ENCODE measurements at places on chromosomes 2 and 18.

DNA sequence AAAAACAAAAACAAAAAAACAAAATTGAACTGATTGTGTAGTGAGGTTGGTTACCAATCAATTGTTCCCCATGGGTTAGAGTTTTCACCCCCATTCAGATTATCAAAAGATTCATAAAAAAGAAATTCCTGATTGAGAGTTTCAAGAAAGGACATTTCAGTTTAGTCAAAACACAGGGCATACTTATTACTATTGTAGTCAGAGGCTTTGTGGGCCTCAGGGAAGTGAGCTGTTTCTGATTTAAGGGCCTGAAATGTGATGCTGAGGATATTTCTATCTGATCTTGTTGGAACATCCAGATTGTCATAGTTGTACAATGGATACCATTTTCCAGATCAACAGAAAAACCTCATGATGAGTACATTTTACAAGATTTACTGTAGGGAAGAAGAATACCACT is 368.1 kb upstream of the NETO1 start:
- peaks cover 7% of the 10 kb centered on the region for H3K4me1 ChIP-seq
- no peak overlapping the region for H3K4me3 ChIP-seq
- no peak overlapping the region for H3K27ac ChIP-seq
- H3K36me3 ChIP-seq = no peaks in the 10 kb centered on the region

- DNase-seq = no peak
- H3K4me3 ChIP-seq = no peak overlapping the region
- H3K36me3 ChIP-seq = peaks cover 29% of the 10 kb centered on the region
- H3K27me3 ChIP-seq = no peaks in the 10 kb centered on the region
- H3K27ac ChIP-seq = peak overlapping the region; percentile 98
- H3K4me1 ChIP-seq = peaks cover 69% of the 10 kb centered on the region
Measured at GRCh38 chr2:197164141-197164754, 146.3 kb downstream of the ANKRD44 start.

GRCh38 chr2:179802051-179802882 is 59.1 kb downstream of the ZNF385B start:
- no peaks in the 10 kb centered on the region for H3K4me1 ChIP-seq
- no peak overlapping the region for H3K4me3 ChIP-seq
- no peak overlapping the region for H3K27ac ChIP-seq
- no peaks in the 10 kb centered on the region for H3K36me3 ChIP-seq
- no peak for DNase-seq
- H3K27me3 ChIP-seq = peaks cover 15% of the 10 kb centered on the region

GRCh38 chr18:11953113-11953512 is 28.2 kb upstream of the IMPA2 start:
- no peak overlapping the region for H3K27ac ChIP-seq
- peaks cover 7% of the 10 kb centered on the region for H3K27me3 ChIP-seq
- H3K36me3 ChIP-seq = peaks cover 10% of the 10 kb centered on the region
- H3K4me3 ChIP-seq = no peak overlapping the region

DNA sequence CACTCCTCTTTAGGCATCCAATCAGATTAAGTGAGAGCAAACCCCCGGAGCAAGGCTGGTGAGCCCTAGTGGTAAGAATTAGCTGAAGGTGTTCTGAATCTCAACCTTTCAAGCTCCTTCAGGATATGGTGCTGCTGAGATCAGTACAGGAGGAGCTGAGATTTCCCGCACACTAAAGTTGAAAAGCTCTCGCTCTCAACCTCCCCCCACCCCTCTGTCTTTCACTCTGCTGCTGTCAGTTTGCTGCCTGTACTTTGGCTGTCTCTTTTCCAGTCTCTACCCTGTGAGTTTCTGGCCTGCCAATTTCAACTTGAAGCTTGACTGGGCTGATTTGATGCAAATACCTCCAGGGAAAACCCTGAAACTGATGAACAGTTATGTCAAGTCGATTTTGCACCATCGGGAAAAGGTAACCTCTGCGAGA is 15.7 kb downstream of the ZEB2 start:
- H3K27ac ChIP-seq = no peak overlapping the region
- peaks cover 5% of the 10 kb centered on the region for H3K36me3 ChIP-seq
- peaks cover 46% of the 10 kb centered on the region for H3K4me1 ChIP-seq
- DNase-seq = no peak

DNA sequence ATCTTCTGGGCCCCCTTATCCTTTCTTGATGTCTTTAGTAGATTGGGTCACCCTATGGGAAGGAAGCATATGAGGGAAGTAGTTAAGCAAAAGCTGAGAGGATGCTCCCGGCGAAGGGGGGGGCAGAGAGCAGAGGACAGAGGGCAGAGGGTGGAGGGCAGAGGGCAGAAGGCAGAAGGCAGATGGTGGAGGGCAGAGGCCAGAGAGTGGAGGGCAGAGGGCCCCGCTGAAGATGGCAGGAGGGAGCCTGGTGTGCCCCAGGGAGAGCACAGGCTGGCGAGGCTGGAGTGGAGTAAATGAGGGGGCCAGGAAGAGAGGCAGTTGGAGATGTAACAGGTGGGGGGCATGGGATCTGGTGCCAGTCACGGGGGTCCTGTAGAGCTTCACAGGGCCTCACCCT is 7.0 kb downstream of the MLPH start:
- no peak overlapping the region for H3K4me3 ChIP-seq
- H3K4me1 ChIP-seq = no peaks in the 10 kb centered on the region
- DNase-seq = no peak
- H3K27me3 ChIP-seq = peaks cover 66% of the 10 kb centered on the region
- H3K36me3 ChIP-seq = peaks cover 5% of the 10 kb centered on the region
- H3K27ac ChIP-seq = no peak overlapping the region

- no peaks in the 10 kb centered on the region for H3K27me3 ChIP-seq
- H3K27ac ChIP-seq = no peak overlapping the region
- H3K4me1 ChIP-seq = no peaks in the 10 kb centered on the region
- no peaks in the 10 kb centered on the region for H3K36me3 ChIP-seq
- no peak overlapping the region for H3K4me3 ChIP-seq
Measured at GRCh38 chr2:241195506-241196130, 7.1 kb downstream of the ANO7 start.

DNA sequence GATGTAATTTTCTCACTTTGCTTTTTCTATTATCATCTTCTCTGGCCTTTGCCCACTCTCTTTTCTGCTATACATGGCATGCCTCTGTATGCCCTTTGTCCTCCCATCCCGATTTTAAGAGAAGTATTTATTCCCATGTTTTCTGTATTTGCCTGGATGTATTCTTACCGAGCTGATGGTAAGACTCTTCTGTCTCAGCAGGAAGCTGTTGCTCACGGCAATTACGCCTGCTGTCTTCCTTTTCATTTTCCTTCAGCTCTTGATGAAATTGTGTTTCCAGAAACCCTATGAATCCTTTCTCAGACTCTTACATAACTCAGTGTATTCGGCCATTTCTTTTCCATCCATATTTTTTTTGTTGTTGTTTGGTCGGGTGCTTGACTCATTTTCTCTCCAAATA is 121.6 kb downstream of the SP3 start:
- no peaks in the 10 kb centered on the region for H3K4me1 ChIP-seq
- H3K27ac ChIP-seq = no peak overlapping the region
- H3K4me3 ChIP-seq = no peak overlapping the region
- no peak for DNase-seq

- peaks cover 4% of the 10 kb centered on the region for H3K27me3 ChIP-seq
- DNase-seq = no peak
- no peaks in the 10 kb centered on the region for H3K4me1 ChIP-seq
- H3K36me3 ChIP-seq = no peaks in the 10 kb centered on the region
Measured at GRCh38 chr2:33146102-33146501, 199.3 kb downstream of the LTBP1 start.

DNA sequence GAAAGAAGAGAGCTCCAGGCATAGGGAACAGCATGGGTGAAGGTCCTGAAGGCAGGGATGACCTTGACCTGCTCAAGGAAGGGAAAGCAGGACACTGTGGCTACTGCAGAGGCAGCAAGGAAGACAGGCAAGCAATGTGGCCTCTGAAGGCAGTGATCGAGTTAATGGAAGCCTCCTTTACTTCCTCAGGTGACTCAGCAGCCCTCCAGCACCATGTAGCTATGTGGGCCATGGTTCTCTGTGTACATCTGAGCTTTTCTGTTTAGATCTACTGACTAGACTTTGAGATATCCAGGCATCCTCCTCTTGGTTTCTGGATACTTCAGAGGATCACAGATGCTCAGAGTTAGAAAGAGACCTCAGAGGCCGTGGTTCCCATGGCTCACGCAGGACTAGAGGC is 107.3 kb upstream of the PID1 start:
- peaks cover under 1% of the 10 kb centered on the region for H3K27me3 ChIP-seq
- H3K36me3 ChIP-seq = peaks cover 8% of the 10 kb centered on the region
- DNase-seq = no peak

- H3K4me1 ChIP-seq = no peaks in the 10 kb centered on the region
- H3K27me3 ChIP-seq = peaks cover 16% of the 10 kb centered on the region
- H3K4me3 ChIP-seq = no peak overlapping the region
- no peak overlapping the region for H3K27ac ChIP-seq
- H3K36me3 ChIP-seq = peaks cover 4% of the 10 kb centered on the region
- DNase-seq = no peak
Measured at GRCh38 chr2:205895981-205896655, 189.9 kb downstream of the INO80D start.

DNA sequence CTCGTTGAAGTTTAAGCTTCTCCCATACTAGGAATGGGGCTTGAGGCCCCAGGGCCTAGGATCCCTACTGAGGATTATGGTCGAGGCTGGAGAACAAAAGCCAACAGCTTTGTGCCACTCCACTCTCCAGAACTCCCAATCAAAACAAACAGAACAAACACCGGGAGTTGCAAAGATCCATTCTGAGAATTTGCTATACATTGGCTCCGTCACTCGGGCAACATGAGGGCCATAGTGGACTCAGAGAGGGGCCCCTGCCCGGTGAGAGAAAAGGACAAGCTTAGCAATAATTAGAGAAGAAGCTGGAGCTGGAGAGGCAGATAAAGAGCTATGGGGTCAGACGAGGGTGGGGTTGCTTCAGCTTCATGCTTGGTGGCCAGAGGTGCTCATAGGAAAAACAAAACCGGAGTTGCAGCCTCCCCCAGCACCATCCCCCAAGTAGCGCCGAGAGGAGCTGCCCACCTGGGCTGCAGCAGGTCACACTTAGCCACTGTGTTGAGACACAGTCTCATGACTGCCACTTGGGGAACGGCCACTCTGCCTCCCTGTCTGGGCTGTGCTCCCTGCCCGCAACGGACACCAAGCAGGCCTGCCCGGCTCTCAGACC is 142.3 kb upstream of the HAAO start:
- H3K4me3 ChIP-seq = no peak overlapping the region
- H3K27me3 ChIP-seq = no peaks in the 10 kb centered on the region
- H3K4me1 ChIP-seq = no peaks in the 10 kb centered on the region
- H3K36me3 ChIP-seq = no peaks in the 10 kb centered on the region
- no peak overlapping the region for H3K27ac ChIP-seq
- no peak for DNase-seq

DNA sequence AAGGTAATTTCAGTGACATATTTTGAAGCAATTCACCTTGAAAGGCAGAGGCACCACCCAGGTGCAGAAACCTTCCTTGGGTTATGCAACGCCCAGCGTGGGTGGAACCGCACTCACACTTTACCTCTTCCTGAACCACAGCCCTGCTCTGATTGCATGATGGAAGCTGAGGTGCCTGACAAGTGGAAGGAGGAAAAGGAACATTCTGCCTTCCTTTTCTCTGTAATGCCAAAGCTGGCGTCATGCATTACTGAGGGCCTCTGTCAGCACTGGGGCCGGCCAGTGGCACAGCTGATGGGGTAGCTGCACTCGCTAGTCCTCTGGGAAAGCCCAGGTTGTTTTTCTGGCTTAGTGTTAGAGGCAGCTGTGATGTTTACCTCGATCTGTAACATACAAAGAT is 266.5 kb downstream of the NEDD4L start:
- H3K4me3 ChIP-seq = no peak overlapping the region
- H3K27ac ChIP-seq = no peak overlapping the region
- peaks cover 15% of the 10 kb centered on the region for H3K4me1 ChIP-seq
- peaks cover 3% of the 10 kb centered on the region for H3K27me3 ChIP-seq
- no peak for DNase-seq
- peaks cover 8% of the 10 kb centered on the region for H3K36me3 ChIP-seq

GRCh38 chr18:57906852-57907251 is 103.7 kb upstream of the ATP8B1 start:
- H3K27ac ChIP-seq = no peak overlapping the region
- H3K36me3 ChIP-seq = no peaks in the 10 kb centered on the region
- DNase-seq = no peak
- no peak overlapping the region for H3K4me3 ChIP-seq
- no peaks in the 10 kb centered on the region for H3K4me1 ChIP-seq
- peaks cover 6% of the 10 kb centered on the region for H3K27me3 ChIP-seq

GRCh38 chr2:68667371-68667770 is 24.0 kb downstream of the PROKR1 start:
- no peaks in the 10 kb centered on the region for H3K36me3 ChIP-seq
- H3K27me3 ChIP-seq = no peaks in the 10 kb centered on the region
- no peak overlapping the region for H3K4me3 ChIP-seq

DNA sequence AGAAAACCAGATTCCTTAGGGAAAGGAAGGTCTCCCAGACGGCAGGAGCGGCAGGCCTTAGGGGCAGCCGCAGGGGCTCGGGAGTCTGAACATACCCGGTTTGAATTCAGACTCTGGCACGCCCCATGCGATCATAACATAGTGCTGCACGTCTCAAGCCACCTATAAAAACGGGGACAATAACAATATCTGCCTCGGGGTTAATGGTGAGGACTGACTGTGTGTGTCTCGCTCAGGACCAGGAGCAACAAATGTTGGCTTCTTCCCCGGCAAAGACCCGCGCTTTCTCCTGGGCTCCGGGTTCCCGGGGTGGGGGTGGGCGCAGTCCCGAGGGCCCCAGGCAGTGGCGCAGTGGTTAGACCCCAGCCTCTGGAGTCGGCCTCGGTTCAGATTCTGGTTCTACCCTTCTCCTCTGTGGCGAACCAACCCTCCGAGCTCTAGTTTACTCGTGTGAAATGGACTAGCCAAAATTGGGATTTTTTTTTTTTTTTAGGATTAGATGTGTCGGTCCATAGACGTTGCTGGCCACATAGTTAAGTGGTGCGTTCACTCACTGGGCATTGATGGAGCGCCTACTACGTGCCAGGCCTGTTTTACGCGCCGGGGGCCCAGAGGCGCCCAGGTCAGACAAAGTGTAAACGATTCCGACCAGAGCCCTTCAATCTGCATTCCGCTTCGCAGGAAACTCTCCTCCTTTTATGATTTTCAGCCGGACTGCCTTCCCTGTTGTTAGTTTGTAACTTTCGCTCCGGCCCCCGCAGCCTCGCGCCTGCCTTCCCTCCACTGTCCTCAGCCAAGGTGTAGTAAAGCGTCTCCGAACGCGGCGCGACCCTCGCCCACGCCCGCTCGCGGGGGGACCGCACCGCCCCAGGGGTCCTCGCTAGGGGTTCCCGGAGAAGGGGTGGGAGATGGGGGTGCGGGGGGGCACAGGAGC is 820 bp upstream of the SH3BP4 start:
- peaks cover 59% of the 10 kb centered on the region for H3K27me3 ChIP-seq
- no peaks in the 10 kb centered on the region for H3K36me3 ChIP-seq
- DNase-seq = peak; percentile 3
- H3K4me1 ChIP-seq = peaks cover 26% of the 10 kb centered on the region
- H3K4me3 ChIP-seq = peak overlapping the region; percentile 90

DNA sequence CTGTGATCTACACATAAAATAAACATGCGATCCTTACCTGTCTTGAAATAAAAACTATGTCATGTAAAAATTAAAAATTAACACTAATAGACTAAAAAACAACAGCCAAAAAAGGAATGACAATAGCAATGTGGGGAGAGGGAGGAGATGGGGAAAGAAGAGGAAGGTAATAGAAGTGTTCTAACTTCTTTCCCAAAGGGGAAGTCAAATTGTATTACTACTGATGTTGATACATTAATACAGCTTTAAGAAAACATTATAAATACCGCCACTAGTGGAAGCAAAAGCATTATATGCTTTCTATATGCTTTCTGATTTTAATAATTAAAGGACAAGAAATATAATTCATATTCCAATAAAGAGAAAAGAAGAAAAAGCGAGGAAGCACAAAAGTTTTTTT is 22.2 kb downstream of the ZNF516 start:
- H3K27me3 ChIP-seq = no peaks in the 10 kb centered on the region
- no peaks in the 10 kb centered on the region for H3K36me3 ChIP-seq
- H3K4me3 ChIP-seq = no peak overlapping the region
